ENCODE measurements at places on chromosomes 2 and 18.

DNA sequence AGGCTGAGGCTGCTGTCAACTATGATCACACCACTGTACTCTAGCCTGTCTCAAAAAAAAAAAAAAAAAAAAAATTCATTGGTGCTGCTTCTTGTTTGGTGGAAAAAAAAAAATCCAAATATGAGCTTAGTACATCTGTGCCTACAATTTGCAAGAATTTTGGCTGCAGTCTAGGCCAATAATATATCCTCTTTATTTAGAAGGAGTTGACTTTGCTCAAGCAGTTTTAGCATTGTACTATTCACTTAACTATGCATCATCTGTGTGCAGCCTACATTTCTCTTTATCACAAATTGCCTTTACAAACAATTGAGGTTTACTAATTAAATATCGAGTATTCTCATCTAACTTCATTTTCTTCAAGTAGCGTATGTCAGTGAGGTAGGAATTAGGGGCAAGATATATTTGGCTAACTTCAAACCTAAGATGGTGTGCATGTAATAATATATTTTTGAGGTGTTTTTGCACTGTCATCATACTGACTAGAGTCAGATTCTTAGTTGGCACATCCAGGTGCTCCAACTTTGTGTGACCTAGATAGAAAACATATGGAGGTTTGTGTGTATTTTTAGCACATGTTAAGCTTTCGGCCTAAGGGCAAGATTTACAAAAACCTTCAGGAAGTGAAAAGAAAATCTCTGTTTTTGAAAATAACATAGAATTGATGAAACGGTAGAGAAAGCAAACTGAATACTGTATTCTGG is 51.8 kb downstream of the PMS1 start:
- DNase-seq = no peak

DNA sequence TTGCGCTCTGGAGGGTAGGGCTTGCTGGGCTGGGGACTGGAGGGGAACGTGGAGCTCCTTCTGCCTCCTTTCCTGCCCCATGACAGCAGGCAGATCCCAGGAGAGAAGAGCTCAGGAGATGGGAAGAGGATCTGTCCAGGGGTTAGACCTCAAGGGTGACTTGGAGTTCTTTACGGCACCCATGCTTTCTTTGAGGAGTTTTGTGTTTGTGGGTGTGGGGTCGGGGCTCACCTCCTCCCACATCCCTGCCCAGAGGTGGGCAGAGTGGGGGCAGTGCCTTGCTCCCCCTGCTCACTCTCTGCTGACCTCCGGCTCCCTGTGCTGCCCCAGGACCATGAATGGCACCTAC is 4.3 kb downstream of the GPR35 start:
- no peak for DNase-seq

DNA sequence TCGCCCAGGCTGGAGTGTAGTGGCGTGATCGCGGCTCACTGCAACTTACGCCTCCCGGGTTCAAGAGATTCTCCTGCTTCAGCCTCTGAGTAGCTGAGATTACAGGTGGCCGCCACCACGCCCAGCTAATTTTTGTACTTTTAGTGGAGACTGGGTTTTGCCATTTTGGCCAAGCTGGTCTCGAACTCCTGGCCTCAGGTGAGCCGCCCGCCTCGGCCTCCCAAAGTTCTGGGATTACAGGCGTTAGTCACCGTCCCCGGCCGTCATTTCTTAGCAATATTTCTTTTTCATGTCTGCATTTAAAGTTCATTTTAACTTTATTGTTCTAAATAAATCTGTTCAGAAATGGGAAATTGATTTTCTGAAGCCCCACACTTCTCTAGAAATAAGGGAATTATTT is 597.3 kb upstream of the DDX18 start:
- no peak for DNase-seq

DNA sequence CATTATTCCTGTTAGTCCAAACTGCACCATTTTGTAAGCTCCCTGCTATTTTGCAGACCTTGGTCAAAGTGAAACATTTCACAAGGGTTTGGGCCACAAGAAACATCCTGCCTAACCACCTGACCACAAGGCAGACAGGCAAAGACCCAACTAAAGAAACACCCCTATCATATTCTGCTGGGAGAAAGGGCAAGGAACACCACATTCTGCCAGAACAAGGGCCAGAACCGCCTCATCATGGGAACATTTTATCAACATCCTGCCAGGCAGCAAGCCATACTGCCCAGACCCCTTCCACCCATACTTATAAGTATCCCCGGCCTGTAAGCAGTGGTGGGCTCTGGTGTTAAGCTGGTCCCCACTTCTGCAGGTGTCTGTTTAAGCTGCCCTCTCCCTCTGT is 12.0 kb upstream of the RAB31 start:
- DNase-seq = no peak

DNA sequence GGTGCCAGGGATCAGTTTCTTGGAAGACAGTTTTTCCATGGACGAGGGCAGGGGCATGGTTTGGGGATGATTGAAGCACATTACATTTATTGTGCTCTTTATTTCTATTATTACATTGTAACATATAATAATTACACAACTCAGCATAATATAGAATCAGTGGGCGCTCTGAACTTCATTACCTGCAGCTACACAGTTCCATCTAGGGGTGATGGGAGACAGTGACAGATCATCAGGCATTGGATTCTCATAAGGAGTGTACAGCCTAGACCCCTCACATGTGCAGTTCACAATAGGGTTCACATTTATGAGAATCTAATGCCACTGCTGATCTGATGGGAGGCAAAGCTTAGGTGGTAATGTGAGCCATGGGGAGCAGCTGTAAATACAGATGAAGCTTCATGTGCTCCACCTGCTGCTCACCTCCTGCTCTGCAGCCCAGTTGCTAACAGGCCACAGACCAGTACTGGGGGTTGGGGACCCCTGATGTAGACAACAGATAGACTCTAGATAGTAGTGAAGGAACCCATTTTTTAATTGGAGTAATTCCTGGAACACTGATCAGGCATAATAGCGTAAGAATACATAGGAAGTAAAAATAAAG is 41.5 kb upstream of the MC4R start:
- no peak for DNase-seq

DNA sequence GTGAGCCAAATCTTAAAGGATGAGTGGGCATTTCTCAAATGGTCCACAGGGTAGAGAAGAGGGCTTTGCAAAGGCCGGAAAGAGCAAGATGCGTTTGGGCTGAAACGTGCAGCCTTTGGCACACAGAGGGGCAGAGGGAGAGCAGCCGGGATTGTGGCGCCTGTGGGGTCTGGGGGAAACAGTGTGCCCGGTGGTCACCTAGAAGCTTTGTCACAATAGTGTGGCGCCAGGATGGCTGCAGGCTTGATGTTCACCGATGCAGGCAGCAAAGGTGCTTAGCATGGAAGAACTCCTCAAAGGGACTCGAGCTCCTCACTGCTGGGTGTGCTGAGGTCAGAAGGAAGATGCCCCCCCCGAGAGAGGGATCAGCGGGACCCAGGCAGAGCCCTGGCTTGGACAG is 23.8 kb downstream of the TPO start:
- no peak for DNase-seq

DNA sequence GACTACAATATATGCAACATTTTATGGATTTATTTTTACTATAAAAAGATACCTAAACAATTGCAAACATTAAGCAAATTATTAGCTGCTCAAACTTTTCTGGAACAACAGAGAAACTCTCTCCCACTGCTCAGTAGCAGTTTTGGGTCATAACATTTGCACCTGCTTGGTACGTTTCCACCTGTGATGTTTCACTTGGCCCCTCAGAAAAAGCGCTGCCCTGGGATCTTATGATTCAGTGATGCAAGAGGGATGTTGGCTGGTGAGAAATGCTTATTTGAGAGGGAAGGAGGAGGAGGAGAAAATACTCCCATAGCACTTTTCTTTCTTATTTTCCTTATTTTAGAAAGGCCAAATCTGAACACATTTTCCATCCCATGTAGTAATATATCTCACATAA is 9.2 kb downstream of the IRS1 start:
- no peak for DNase-seq

- no peak for DNase-seq
These were observed 126.1 kb downstream of the RTN4 start for GRCh38 chr2:54924121-54924520.

DNA sequence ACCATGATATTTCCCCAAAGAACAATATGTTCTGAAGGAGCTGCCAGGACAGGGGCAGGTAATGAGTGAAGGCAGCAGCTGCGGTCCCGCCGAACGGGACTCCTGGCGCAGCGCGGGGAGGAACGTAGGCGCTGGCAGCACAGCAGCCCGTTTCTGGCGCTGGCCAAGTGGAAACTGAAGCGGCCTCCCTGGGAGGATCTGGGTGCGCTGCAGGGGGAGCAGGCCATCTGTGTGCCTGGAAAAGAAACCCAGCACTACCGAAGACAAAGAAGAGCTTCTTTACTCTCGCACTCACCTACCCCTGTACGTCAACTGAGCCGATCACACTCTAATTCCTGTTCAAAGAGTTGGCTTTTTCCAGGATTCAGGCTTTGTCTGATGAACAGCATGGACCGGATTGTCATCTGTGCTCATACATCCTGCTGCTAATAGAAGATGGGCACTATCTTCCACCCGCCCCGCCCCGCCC is 11.8 kb downstream of the G6PC2 start:
- DNase-seq = no peak
